Cardiac muscle cell (in vitro differentiated cells and primary cell): ENCODE measurements at places on chromosomes 2 and 18.

- no peak for DNase-seq
Measured at GRCh38 chr18:77906103-77906892, 656.6 kb downstream of the GALR1 start.

GRCh38 chr2:55864351-55865084 lies 59.1 kb downstream of the EFEMP1 start:
- DNase-seq: no peak

- DNase-seq: no peak
Measured at GRCh38 chr18:9177031-9177430, 40.5 kb downstream of the ANKRD12 start.

GRCh38 chr2:64404002-64404731 lies 49.8 kb upstream of the LGALSL start:
- DNase-seq: peak; percentile 98

DNA sequence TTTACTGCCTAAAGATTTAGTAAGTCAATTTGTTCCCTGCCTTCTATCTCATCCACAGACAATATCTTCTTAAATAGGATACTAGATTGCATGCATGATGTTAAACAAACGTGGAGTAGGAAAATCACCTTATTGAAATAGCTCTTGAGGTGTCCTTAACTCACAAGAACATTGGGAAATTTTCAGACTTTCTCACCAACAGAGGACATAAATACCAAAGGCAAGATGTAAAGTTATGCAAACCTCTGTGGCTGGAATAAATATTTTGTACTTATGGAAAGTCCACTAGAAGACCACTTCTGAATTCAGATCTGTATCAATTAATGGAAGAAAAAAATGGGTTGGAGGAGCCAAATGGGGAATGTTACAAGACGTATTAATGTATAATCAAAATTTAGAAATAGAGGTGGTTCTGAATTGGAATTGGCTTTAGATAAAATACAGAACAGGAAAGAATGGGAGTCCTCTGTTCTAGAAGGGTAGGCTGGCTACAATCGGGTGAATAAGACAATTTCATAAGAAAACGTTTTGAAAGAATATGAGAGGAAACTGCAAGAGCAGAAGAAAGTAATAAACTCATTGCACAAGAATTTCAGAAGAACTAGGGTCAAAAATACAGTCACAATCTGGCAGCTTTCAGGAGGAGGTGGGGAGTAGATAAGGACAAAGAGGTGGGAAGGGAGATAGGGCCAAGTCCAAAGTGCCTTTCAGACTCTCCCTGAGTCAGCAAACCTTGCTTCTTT lies 69.3 kb upstream of the FN1 start:
- DNase-seq: peak; percentile 94
